D721Med (cell line): ENCODE measurements at places on chromosomes 13 and 19.

DNA sequence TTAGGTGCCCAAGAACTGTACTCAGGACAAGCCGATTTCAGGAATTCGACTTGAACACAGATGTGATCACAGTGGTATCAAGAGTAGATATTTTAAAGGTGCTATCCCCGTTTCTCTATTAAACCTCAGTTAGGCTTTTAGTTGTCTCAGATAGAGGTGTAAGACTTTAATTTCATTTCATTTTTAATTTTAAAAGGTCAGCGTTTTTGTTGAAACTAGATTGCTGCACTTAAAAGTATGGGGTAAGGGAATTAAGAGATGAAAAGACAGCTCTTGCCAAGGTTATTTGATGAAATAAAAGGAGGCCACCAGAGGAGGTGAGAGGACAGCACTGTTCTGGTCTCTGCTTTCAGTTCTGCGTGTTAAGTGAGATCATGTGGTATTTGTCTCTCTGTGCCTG lies 48.6 kb downstream of the SPATA13 start:
- DNase-seq: no peak

- no peak for DNase-seq
Measured at GRCh38 chr13:100235311-100235901, 146.5 kb downstream of the PCCA start.

DNA sequence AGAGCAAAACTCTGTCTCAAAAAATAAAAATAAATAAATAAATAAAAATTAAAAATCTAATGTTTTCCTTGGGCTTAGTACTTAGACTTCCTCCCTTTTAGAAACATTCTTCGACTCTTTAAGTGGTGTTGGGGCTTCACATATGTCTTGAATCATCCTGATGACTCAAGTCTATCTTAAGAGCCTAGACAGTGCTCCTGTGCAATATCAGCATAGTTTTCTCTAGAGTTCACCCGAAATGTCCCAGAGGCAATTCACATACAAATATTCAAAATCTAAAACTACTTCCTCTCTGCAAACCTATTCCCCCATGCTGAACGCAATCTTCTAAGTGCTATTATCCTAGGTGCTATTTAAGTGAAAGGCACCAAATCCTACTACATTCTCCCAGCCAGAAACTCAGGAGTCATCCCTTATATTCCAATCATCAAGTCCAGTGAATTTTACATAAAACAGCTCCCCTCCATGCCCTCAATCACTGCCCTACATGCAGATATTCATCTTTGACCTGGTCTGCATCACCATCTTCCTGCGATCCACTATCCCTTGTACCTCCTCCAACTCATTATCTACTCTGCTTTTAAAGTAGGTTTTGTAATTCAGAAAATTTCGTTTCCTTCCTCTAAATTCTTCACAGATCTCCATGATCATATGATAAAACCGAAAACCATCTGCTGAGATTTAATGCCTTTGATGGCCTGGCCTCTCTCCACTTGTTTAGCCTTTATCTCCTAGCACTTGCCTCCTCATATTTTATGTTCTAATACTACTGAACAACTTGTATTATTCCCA lies 102.7 kb downstream of the ELF1 start:
- DNase-seq: no peak

- no peak for DNase-seq
Measured at GRCh38 chr13:112761701-112762689, 72.2 kb downstream of the ATP11A start.

- DNase-seq: no peak
Measured at GRCh38 chr13:47903836-47904235, 97.2 kb downstream of the SUCLA2 start.

GRCh38 chr13:40389081-40389641 lies 277.3 kb downstream of the FOXO1 start:
- no peak for DNase-seq

DNA sequence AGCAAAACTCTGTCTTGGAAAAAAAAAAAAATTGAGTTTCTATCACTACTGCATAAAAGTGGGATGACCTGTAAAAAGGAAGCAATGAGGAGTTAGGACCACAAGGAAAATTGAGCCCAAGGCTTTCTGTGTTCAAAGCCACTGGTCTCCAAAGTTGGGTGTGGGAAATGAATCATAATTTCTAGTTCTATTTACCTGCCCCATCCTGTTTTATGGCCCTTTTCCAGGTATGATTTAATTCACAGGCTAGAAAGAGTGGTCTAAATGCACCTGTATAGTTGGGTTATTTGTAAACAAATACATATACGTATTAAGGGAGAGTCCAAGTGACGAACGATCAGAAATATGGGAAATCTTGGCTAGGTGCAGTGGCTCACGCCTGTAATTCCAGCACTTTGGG lies 5.9 kb upstream of the DCAF15 start:
- DNase-seq: no peak
